ENCODE measurements at places on chromosomes 3 and 15.
A peak's percentile ranks its signal among the peaks of the same experiment; 100 is the strongest.

DNA sequence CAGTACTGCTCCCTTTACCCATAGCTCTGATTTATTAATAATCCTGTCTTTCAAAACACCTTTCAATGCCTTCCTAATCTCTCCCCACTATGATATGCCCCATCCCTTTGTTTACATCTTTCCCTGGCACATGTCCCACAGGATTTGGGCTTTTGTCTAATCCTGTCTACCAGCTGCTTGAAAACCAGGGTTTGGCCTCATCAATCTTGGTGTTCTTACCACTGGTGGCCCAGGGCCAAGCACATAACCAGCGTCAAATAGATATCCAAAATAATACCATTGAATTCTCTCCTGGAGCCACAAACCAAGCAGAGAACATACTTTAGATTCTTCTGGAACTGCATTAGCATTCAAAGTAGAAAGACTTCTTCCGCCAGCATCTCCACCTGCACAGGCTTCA is 104.8 kb upstream of the PPP2R3A start:
- peak; percentile 38 for DNase-seq

GRCh38 chr3:97232393-97233034 is 418.1 kb downstream of the EPHA6 start:
- no peak for DNase-seq

DNA sequence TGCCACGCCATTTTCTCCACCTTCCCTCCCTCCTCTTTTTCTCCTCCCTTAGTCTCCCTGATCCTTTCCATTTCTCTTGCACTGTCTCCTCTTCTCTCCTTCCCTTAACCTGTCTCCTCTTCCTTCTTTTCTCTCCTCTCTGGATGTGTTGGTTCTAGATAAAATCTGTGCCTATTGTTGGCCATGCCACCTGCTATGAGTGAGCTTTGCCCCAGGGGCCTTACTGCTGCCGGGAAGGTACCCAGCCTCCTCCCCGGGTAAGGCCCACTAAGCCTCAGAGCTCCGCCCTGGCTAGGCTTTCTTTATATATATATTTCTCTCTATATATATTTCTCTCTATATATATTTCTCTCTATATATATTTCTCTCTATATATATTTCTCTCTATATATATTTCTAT is 14.7 kb downstream of the GPD1L start:
- no peak for DNase-seq

- DNase-seq, result peak; percentile 80
Measured at GRCh38 chr3:151439652-151440125, 21.2 kb downstream of the IGSF10 start.

DNA sequence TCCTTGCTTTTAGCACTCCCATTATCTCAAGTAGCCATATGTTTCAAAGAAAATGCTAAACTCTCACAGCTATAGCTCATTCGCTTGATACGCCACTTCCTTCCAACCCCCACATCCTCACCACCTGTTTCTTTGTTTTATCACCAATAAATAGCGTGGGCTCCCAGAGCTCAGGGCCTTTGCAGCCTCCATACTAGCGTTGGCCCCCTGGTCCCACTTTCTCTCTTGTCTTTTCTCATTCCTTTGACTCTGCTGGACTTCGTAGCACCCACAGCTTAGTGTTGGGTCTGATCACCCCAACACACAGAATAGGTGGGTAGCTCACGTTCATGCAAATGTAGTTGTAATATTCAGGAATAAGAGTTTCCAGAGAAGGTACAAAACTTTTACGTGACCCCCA is 4.1 kb upstream of the GPD1L start:
- DNase-seq, result no peak

DNA sequence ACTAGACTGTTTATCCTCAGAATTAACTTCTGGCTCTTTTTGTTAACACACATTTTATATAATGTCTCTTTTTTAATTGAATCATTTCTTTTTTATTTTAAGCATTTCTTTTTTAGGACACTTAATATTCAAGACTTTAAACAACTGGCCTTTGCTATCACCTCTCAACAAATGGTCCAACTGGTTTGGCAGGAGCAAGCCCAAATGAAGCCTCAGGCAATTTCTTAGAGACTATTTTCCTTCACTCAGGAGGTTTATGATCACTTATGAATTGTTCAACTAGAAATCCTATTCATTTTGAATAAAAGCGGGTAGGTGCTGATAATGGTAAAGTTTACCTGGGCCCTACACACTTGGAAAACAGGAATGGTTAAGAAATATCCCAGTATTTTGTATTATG is 705.6 kb upstream of the GBE1 start:
- DNase-seq, result no peak

DNA sequence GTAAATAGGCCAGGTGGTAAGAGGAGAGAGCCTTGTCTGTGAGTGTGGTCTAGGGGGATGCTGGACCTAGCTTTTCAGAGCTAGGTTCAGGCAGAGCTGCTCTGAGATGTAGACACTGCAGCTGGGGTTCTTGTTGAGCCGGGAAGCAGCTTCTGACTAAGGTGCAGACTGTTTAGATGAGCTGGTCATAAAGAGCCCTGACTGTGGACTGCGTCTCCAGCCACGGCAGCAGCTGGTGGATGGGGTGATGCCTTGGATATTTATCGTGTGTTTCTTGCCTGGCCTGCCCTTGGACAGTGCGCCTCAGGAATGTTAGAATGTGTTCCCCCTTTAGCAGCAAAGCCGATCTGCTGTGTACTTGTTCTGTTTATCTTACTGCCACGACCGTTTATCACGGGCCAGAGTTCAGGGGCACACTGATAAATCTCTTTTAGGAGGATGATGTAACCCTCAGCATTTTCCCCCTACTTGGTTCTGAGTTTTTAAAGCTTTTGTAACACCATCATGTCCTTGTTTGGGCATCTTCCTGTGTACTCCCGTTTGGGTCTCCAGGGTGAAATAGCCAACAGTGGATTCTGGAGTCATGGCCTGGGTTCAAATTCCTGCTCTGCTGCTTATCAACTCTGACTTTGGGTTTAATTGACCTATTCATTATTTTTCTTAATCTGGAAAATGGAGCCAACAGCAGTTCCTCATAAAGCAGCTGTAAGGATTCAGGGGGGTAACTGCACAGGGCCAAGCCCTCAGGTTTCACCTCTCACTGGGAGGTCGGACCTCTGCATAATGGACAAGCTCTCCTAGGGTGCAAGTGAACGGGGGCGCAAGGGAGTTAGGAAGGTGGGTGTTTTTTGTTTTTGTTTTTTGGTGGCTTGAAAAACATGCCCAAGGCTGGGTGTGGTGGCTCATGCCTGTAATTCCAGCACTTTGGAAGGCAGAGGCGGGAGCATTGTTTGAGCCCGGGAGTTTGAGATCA is 51.4 kb downstream of the FLNB start:
- DNase-seq, result peak; percentile 94

GRCh38 chr3:124967964-124968363 is 33.4 kb upstream of the MUC13 start:
- no peak for DNase-seq

- no peak for DNase-seq
Measured at GRCh38 chr3:123651449-123652341, 66.8 kb upstream of the HACD2 start.

DNA sequence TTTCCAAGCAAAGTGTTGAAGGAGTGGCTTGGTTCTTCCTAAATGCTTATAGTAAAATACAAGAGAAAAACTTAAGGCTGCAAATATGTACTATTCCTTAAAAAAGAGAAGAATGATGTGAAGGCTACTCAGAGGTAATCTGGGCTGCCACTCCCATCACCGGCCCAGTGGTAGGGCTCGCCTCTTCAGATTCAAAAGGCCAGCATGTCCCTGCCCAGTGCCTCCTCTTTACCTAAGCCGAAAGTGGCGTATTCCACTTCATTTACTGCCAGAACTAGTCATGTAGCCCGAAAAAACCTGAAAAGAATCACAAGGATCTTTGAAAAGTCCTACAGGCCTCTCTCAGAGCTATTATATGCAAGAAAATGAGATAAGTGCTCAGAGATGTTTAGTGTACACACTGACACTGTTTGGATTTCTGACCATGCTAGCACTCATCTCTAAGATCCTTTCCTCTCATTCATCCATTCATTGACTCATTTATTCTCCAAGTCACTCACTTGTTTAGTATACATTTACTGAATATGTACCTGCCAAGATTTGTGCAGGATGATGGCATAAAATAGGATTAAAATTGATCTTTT is 373.3 kb upstream of the THBS1 start:
- DNase-seq, result no peak

DNA sequence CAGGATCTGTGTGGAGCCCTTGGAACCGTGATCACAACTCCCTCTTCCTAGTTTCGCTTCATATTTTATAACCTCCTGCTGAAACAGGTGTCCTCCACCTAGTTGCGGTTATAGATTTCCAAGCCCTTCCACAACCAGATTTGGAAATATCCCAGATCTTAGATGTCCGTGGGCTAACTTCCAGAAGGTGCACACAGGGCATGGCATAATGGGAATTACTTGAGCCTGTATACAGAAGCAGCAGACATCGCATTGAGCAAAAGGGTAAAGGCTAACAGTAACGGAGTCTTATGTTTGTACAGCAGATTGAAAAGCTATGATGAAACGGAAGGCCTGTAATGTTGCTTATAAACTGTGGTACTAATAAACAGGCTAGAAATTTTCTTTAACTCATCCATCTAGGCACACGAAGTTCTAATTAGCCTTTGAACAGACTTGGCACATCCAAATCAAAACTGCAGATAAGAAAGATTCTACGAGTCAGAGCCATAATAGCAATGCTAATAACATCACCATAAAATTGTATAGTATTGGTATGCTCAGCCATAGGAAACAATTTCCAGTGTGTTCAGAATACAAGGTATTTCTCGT is 1.2 kb upstream of the USF3 start:
- DNase-seq, result peak; percentile 4

DNA sequence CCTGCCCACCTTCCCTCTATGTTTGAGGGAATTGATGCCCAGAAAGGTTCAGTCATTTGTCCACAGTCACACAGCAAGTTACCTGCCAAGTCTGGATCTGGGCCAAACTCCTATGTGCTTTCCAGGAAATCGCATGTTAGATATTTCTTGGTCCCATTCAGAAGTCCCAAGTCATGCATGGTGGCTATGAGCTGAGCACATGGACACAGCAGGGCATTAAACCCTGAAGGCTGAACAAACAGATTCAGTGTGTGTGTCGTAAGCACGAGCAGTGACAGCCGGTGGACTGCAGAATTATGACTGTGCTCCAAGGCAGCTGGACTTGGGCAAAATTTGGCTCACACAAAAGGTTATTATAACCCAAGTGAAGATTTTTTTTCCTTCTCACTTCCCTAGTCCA is 11.4 kb upstream of the SLC6A6 start:
- peak; percentile 90 for DNase-seq

- no peak for DNase-seq
Measured at GRCh38 chr3:15886521-15886920, 88.7 kb upstream of the ANKRD28 start.

DNA sequence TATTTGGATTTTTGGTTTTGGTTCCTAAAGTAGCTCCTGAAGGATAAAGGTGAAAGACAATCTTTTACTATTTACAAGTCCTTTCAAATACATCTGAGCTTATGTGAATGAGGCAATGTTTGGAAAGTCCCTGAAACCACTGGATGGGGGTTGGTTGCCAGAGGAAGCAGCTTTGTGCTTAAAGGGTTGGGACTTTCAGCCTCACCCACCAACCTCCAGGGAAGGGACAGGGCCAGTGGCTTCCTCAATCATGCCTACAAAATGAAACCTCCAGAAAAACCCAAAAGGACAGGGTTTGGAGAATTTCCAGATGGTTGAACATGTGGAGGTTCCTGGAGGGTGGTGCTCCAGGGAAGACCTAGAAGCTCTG is 20.9 kb upstream of the ABHD17C start:
- peak; percentile 61 for DNase-seq

DNA sequence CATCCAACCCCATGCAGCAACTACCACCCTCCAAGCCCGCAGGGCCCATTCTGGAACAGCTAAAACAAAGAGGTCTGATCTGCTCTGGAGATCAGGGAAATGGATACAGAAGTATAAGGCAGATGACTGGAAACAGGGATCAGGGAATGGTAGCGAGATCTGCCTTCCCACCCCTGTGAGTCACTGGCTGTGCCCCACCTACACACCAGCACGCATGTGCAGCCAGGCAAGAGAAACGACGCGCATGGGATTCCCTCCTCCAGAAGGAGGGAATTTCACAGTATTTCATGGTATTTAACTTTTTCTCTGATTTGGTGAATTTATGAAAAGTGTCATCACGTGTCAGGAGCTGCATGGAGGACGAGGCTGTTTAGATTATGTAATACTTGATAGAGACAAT is 116.7 kb downstream of the ARRDC4 start:
- peak; percentile 62 for DNase-seq

DNA sequence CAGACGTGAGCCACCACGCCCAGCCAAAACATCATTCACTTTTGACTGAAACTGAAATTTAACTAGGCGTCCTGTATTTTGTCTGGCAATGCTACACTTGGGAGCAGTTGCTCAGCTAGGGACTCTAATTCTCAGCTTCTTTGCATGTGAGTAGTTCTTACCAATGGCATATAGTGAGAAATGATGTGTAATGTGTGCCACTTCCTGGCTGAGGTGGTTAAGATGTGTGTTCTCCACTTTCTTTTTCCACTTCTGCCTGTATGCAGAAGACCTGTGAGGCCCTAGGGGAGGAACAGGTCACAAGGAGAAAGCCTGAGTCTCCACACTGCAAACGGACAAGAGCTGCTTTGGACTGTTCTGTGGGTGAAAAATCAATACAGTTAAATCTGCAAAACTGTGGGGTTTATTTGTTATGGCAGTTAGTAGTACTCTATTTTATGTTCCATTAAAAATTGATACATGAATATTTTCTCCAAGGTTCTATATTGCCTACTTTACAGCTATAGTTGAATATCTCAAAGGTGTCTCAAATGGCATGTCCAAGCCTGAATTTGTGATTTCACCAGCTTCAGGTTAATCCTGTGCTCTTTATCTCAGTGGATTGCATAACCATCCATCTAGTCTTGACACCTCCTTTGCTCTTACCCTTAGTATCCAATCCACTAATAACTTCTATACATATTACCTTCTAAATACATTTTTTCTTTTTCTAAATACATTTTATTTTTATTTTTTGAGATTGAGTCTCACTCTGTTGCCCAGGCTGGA is 59.3 kb downstream of the NR1D2 start:
- DNase-seq, result no peak

GRCh38 chr3:159872374-159873109 is 116.1 kb upstream of the IL12A start:
- peak; percentile 85 for DNase-seq

DNA sequence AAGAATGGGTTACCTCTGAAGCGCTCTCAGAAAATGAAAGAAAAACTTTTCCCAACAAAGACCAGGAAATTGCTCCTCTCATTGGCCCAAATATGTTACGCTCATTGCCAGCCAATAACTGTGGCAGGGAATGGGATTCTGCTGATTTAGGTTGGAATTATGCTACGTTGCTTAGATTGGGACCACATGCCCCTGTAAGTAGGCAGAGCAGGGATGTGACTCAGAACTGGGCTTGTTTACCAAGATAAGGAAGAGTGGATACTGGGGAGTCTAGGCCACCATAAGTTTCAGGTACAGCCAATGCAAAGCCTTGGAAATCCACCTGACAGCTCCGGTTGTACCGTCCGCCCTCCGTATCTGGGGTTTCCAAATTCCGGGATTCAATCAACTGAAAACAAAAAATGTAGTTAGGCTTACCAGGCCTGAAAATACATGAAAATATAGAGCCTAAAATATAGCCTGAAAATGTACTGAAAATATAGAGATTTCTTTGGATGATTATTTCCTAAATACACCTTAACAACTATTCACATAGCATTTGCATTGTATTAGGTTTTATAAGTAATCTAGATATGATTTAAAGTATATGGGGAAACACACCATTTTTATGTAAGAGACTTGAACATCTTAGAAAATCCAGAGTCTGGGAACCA is 1.5 kb upstream of the TCF12 start:
- no peak for DNase-seq

- no peak for DNase-seq
Measured at GRCh38 chr3:112497897-112498548, 1.2 kb downstream of the BTLA start.
